ENCODE measurements at places on chromosomes 5 and 9.

- no peak for DNase-seq
Observed at GRCh38 chr5:125148706-125149105, 402.3 kb upstream of the ZNF608 start.

- DNase-seq = no peak
Observed at GRCh38 chr5:37896159-37896558, 56.3 kb upstream of the GDNF start.

DNA sequence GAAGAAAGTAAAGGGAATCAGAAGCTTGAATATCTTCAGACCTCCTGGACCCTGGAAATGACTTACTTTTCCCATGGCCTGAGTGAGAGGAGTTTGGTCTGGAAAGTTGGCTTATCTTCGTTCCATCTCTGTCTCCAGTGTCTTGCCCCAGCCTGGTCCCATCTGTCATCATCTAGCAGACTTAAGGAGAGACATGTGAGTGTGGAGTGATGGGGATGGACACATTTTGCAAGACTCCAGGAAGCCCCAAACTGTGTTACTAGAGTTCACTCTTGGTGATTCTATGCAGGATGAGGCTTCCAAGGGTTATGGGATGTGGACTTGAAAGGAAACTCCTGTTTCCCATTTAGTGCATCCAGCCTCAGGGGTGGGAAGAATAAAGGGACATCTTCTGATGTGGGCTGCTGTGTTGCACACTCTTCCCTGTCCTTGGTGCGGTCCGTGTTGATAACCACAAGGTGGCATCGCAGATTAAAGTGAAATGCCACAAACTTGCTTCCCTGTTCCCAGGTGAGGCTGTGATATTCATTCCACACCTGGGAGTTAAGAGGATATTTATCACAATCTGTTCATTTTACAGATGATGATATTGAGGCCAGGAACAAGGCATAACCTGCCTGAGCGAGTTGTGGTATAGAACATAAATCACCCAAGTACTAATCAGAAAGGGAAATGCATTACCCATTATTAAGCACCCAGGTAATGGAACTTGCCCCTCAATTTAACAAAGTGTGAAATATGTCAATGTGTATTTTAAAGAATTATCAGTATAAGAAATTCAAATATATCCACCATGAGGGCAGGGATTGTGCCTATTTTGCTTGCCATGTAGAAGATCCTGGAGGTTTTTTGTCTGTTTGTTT lies 269.9 kb upstream of the PAPPA start:
- DNase-seq = peak; percentile 72

GRCh38 chr5:11378461-11378860 lies 525.8 kb downstream of the CTNND2 start:
- DNase-seq = no peak

DNA sequence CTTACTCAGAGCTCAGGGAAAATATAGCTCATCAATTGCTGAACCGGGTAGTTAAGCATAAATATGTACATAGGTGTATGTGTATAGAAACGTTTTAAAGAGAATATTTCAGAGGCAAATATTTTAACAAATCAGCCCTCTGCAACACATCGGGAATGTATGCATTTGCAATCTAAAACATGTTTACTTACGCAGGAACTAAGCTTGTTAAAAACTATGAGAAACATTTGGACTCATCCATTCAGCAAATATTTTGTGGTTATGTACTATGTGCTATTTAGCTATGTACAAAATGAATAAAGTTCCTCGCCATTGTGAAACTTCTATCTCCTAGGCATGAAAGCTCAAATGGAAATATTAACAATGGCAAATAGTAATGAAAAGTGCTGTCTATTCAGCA lies 469.9 kb downstream of the ARHGEF28 start:
- no peak for DNase-seq

DNA sequence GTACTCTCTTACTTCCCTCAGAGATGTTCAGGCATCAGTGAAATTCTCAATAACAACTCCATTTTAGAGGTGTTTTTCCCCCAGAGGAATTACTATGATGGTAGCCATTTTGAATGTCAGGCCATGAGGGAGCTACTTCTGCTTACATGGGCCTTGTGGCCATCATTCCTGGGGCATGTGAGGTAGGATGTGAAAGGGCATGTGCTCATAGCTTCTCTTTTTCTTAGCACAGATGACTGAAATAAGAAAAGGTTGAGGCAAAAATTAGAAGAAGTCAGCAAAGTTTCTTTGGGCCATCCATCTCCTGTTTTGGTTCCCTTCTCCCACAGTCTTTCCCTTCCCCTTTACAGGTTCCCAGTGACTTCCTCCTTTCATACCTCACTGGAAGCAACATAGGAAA lies 68.8 kb downstream of the FEM1C start:
- DNase-seq = no peak

GRCh38 chr9:68931821-68932220 lies 82.1 kb downstream of the PRKACG start:
- no peak for DNase-seq

- no peak for DNase-seq
Observed at GRCh38 chr5:32526810-32527209, 58.5 kb upstream of the SUB1 start.

DNA sequence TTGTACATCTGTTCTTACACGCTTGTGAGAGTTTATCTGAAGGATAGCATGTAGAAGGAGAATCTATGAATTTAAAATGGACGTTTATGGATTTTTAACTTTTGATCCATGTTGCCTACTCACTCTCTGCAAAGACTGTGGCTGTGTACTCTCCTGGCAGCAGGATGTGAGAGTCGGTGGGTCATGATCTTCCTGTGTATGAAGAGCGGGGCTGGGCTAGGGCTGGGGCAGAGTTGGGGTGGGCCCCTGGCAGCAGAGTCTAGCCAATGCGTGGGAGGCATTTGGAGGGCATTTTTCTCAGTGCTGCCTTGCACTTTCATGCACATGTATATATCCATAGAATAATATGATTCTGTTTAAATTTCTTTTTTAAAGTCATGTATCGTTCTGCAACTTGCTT lies 24.0 kb upstream of the DAB2IP start:
- DNase-seq = no peak

GRCh38 chr5:11977904-11978303 lies 73.7 kb upstream of the CTNND2 start:
- DNase-seq = no peak

DNA sequence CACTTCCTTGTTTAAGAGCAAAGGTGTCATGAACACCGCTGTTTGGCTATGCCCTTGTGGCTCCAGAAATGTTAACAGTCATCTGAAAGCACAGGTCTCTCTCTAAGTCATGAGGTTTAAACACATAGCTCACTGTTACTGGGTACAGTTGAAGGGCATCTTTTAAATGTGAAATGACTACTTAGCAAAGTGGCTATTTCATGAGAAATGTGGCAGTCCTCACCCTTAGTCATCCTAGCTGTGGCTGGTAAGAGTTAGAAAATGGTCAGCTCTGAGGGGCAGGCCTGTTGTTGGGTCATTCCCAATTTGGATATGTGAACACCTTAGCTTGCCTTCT lies 24.2 kb upstream of the TMEM171 start:
- DNase-seq = peak; percentile 73

GRCh38 chr9:77673941-77674791 lies 26.0 kb upstream of the GNA14 start:
- DNase-seq = no peak

DNA sequence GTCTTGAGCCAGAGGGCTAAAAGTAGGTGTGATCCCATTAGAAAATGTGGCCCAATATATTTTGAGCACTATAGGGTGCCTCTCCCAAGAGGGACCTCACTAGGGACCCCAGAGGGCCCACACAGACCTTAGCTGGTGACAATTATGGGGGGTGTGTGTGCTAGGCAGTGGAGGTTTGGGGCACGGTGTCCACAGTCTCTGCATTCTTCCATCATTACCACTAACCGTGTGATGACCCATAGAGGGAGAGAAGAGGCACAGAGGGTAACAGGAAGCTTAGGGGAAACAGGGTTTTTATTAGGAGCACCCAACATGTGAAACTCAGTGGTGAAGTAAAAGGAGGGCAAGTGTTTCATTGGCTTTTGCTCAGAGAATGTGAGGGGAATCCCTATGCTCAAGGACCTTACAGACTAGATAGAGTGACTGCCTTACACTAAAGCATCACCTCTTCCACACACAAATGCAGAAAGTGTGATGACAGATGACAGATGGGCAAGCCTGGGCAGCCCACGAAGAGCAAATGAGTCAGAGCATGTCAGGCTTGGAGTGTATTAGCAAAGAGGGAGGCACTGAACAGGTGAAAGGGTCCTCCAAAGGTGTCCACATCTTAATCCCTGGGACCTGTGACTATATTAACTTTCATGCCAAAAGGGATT lies 2.5 kb upstream of the ACTL7A start:
- DNase-seq = peak; percentile 57

DNA sequence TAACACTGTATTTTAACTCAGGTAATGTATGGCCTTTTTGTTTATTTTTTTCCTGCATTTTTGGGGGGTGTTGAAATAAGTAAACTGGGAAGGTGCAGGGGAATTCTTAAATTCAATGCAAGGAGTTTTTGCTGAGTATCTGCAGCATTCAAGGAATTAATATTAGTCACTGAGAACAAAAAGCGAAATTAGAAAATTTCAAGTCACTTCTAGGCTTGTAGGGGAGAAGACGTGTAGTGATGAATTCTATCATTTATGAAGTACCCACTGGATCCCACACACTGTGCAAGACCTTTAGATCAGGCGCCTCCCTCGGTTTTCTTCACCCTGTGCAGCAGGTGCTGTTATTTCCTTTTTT lies 1.2 kb downstream of the EHMT1 start:
- DNase-seq = no peak

DNA sequence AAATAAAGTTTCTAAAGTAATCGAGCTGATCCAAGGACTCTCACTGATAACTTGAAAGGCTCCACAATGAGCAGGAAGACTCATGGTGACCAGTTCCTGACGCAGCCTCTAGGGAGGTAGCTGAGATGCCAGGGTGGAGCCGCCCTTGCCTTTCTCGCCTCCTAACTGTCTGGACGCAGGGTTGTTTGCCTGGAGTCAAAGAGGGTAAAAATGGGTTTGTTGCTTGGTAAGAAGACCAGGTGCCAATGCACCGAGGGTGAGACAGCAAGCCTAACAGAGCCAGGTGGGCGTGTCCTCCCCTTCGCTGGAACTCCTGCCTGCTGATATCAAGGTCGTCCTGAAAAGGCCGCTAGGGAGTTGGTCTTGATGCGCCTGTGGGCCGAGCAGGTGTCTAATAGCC lies 48.6 kb upstream of the FCN1 start:
- DNase-seq = no peak

GRCh38 chr5:134758504-134759341 lies at the start of gene DDX46:
DDX46 (plus strand) TSS chr5:134758779; CDS start chr5:134758939, 160 bp downstream.
- peak; percentile 94 for DNase-seq

DNA sequence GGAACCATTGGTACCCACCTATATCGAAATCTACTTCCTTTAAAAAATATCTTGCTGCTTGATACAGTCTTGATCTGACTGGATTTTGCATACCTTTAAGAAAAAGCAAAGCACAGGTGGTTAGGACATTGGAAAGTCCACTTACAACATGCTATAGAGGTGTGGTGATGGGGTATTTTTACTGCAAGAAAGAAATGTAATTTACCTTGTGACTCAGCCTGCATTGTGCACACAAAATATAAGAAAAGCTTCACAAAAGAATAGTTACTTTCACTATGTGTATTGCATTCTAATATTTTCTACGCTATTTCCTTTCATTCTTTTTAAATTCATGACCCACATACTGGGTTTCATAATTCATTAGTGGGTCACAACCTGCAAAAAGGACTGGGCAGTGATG lies 236.2 kb upstream of the RASEF start:
- no peak for DNase-seq

DNA sequence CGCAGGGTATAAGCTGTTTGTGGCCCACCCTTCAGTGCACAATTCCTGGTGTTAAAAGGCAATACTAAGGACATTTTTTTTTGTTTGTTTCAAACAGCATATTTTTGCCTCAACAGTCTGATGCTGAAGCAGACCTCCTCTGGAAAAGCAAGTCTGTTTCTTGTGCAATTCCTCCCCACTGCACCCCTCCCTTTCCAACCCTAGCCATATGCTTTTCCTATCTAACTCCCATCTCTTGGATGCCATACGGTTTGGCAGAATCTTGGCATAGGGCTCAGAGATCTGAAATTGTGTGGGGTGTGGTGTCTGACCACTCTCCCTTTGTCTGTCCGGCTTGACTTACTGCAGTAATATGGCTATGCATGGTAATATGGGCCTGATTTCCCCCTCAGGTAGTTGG lies 161.6 kb downstream of the TMEM38B start:
- DNase-seq = no peak

- DNase-seq = no peak
Observed at GRCh38 chr9:130942679-130943078, 3.6 kb upstream of the FIBCD1 start.

DNA sequence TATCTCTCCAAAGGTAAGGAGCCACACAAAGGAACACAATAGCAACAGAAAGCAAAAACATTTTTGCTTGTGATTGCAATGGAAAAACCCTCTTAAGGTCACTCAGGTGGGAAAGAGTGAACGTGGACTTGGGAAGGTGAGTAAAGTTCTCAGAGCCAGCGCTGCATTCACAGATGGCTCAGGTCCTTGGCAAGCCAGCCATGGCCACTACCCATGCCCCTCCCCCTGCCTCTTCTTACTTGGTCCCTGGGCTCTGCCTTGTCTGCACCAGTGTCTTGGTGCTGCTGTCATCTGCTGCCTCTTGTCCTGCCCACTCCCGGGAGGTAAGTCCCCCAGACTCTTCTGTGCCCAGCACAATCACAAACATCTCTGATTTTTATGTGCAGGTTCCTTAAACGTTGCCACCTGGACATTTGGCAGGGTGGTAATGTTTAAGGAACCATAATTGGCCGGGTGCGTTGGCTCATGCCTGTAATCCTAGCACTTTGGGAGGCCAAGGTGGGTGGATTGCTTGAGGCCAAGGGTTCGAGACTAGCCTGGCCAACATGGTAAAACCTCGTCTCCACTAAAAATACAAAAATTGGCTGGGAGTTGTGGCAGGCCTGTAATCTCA lies 74.6 kb downstream of the FEM1C start:
- no peak for DNase-seq

GRCh38 chr9:136088481-136088938 lies 6.6 kb downstream of the NACC2 start:
- DNase-seq = no peak

DNA sequence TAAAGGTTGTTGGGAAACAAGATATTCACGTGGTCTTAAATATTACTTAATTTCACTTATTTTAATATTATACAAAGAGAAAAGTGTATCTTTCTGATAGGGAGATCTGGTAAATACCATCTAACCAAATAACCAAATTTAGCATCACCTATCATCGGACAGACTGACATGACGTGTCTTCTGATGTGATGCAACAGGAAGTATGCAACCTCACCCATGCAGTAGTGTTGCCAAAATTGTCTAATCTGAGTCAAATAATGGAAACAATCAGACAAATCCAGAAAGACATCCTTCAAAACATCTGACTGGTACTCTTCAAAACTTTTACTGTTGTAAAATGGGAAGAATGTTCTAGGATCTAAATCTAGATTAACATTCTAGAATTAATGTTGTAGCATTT lies 148.0 kb downstream of the FGF1 start:
- no peak for DNase-seq

DNA sequence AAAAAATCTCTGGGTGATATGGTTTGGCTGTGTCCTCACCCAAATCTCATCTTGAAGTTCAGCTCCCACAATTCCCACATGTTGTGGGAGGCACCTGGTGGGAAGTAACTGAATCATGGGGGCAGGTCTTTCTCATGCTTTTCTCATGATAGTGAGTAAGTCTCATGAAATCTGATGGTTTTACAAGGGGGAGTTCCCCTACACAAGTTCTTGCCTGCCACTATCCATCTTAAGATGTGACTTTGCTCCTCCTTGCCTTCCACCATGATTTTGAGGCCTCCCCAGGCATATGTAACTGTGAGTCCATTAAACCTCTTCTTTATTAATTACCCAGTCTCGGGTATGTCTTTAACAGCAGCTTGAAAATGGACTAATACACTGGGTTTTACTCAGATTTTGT lies 513.9 kb downstream of the TLE4 start:
- DNase-seq = peak; percentile 26
